EH (cell line): ENCODE measurements at places on chromosomes 4 and X.

GRCh38 chr4:6658597-6659075 lies 18.2 kb downstream of the MRFAP1 start:
- peak; percentile 52 for DNase-seq

DNA sequence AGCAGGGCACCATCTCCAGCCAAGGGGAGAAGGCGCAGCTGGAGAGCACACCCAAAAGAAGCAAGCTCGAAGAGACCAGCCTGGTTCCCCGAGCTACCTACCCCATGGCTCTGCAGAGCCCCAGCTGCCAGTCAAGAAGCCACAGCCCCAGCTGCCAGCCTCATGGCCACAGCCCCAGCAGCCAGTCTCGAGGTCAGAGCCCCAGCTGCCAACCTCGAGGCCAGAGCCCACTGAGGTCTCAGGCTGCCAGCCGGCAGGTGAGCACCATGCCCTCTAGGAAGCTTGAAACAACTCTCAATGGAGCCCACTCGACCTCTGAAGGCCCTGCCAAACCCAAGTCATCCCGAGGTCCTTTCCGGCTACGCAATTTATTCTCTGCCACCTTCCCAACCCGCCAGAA lies 27.0 kb upstream of the PRPS1 start:
- DNase-seq: no peak

DNA sequence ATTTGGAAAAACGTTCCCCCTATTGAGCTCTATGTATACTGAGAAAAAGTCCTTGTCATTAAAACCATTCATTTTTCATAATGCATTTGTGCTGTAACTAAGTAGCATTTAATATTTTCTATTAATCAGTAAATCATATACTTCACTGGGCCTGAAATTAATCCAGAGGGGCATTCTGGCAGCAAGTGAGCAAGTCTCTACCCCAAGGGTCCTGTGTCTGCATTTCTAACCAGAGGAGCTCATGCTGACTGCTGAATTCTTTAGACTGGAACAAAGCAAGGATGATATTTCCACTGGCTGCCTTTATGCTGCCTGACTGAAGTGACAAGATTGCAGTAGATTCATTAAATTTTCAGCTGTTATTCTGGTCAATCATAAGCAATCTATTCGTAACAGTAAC lies 246.5 kb downstream of the SLITRK2 start:
- no peak for DNase-seq

- peak; percentile 62 for DNase-seq
Observed at GRCh38 chrX:53421772-53422085, 725 bp downstream of the SMC1A start.

GRCh38 chrX:110180928-110181310 lies 137.0 kb downstream of the AMMECR1 start:
- peak; percentile 69 for DNase-seq
